ENCODE measurements at places on chromosomes 3 and 15.

GRCh38 chr15:45427085-45427484 is 48.7 kb upstream of the GATM start:
- DNase-seq = no peak

- DNase-seq = no peak
Observed at GRCh38 chr3:148790851-148791735, 36.5 kb upstream of the CPB1 start.

- DNase-seq = no peak
Observed at GRCh38 chr3:111947231-111947630, 31.6 kb upstream of the ABHD10 start.

GRCh38 chr3:152121270-152121636 is 147.5 kb upstream of the MBNL1 start:
- DNase-seq = no peak

GRCh38 chr3:142857056-142857455 is 31.8 kb downstream of the PCOLCE2 start:
- DNase-seq = no peak

DNA sequence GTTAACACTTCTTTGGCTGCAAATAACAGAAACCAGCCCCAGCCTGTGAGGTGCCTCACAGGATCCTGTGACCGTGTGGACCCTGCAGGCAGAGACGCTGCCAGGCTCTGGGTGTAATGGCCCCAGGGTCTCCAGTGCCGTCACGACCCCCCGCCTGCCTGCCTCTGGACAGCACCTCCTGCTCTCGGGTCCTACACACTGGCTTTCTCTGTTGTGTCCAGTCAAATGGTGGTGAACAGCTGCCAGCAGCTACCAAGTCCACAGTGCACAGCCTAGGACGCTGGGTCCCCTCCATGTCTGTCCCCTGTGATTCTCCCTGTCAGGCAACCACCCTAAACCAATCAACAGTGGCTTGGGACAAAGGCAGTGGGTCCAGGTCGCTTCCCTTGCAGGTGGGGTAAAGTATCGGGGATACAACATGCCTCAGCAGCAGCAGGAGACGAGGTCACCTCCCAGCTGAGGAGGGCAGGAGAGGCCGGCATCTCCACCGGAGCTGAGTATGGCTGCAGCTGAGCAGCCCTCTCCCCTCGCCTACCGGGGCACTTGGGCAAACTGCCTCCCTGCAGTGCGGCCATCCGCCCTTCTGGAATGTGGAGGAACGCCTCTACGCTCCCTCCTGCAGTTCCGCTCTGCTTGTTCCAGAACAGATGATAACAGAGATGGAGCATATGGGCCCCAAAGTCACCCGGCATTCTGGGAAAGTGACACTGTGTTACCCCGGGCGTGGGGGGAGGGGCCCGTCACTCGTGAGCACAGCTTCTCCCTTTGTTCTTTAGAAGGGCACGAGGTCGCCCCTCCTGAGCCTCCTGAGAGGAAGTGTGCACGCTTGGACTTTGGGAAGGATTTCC is 21.1 kb upstream of the SKOR1 start:
- no peak for DNase-seq
